Lower leg skin (tissue), 4 donors: ENCODE measurements at places on chromosomes 2 and 18.

DNA sequence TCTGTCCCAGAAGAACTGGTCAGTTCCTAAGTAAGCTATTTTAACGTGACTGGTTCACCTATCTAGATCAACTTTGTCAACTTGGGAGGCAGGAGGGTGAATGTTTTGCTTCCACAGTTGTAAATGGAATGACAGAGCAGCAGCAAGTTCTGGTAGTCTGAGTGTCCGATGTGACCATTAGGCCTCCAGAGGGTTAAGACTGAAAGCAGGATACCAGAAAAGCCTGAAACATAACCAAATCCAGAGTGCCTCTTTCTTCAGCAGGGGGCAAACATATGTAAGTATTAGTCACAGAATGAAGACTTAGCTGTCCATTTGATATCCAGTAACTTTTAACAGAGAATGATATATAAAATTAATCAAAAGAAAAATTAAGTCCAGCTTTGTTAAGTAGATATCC, 9.2 kb downstream of the HOXD3 start:
- no peak for DNase-seq

- DNase-seq: no peak
Measured at GRCh38 chr2:212712991-212713390, 174.4 kb upstream of the ERBB4 start.

DNA sequence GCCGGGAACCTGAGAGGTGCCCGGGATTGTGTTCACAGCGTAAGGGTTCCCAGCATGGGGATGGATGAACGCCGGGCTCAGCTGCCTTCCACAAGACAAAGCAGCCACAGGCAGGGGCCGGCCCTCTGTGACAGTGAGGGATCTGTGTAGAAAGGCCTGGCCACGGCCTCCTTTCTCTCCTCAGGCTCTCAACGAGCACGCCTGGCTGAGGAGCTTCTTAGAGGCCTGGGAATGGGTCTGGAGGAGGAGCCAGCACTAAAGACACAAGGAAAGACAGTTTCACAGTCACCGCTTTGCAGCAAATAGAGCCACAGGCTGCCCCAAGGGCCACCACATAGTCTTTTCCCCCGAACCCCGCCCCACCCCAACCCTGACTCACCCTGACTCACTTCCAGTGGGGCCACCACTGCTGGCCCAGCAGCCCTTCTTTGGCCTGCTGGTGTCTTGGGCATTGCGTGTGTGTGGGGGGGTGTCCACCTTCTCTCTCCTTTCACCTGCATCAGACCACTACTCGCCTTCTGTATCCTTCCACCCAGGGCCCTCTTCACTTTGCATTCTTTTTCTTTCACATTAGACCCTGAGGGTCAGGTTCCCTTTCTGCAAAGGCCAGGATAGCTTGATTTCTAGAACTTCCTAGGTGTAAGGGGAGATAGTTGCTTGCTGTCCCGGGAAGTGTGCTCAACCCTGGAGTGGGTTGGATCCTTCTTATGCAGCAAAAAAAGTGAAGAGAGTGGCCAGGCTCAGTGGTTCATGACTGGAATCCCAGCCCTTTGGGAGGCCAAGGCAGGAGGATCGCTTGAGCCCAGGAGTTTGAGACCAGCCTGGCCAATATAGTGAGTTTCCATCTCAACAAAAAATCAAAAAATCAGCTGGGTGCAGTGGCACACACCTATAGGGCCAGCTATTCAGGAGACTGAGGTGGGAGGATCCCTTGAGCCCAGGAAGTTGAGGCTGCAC, 19.3 kb upstream of the HPCAL1 start:
- no peak for DNase-seq

DNA sequence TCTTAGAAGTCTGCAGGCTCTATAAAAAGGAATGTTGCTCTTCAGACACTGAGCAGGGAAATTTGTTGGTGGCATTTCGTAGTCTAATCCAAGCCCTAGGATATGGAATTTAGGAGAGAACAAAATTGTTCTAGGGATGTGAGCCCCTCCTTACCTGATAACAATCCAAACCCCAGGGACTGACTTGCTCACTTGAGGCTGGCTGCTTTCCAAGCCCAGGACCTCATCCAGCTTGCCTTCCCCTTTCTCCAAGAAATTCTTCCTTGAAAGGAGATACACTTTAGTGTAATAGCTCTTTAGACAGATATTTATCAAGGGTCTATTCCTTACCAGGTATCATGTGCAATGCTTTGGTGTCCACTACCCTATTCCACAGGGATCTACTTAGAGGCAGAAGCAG, 279.8 kb downstream of the C1D start:
- no peak for DNase-seq

DNA sequence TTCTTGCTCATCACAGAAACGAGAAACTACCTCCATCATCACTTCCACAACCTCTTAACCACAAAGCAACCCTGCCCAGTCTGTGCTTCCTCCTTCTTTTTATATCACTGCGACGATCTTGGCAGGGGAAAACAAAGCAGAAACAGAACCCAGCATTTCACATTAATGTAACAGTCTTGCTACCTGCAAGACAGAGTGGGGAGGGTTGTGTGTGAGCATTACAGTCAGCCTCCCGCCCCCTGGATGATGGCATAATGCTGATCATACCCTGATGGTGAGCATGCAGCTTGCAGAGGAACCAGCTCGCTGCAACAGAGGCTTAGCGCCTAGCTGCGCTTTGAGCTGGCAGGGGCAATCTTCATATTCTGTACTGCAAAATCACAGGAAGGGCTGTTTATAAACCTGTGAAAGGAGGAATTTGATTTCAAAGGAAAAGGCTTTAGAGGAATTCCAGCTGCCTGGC, 376.1 kb downstream of the IRS1 start:
- DNase-seq: no peak

- no peak for DNase-seq
Measured at GRCh38 chr18:52903857-52904256, 563.9 kb downstream of the DCC start.

DNA sequence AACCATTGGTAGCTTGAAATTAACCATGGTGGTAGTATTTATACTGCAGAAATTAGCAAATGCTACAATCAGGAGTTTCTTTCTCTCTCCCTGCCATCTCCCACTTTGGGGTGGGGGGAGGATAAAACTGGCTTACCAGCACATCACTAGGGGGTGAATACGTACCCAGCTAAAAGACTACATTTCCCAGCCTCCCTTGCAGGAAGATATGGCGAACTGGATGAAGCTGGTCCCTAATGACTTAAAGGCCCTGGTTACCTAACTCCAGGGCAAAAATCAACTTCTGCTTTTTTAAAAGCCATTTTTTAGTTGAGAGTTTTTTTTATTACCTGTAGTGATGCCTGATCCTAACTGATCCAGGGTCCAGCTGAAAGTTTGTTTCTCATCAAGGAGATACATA, 70.3 kb upstream of the RAB12 start:
- DNase-seq: no peak

DNA sequence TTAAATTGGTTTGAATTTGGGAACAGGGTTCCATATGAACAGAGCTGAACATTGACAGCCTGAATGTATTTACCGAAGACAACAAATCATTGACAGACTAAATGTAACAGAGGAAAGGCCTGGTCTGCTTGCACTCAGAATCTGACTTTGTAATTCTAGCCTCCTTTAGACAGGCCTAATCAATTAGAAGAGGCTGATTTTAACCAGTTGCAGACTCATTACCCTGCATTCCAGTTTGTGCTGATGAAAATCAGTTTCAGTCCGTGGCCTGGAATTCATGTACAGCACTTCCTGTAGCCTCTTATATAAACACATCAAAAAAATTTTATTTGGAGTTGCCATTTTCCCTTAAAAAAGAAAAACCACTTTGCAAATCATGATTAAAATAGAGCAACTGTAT, 93.1 kb upstream of the ZFP36L2 start:
- no peak for DNase-seq

GRCh38 chr2:220764171-220764570, 807.9 kb downstream of the EPHA4 start:
- DNase-seq: no peak

DNA sequence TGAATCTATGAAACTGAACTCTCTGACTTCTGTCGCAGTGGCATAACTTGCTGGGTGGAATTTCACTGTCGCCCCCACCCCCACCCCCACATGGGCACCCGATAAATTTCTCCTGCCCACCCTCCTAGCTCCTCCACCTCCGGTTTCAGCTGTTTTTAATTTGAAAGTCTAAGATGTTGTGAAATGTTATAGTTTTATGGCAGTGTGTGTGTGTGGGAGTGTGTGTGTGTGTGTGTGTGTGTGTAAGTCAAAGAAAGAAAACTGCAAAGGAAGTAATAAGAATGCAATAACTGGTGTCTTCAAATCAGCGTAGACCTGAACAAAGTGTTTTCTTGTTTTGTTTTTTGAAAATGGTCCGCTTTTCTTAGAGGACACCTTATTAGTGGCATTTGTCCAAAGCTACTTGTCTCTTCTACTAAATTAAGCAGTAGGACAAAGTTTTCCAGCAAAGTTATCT, 388 bp downstream of the DTNA start:
- DNase-seq: no peak

GRCh38 chr2:64819774-64820688, 166.3 kb upstream of the SERTAD2 start:
- no peak for DNase-seq

GRCh38 chr2:140734992-140735391, 1395.8 kb downstream of the LRP1B start:
- DNase-seq: no peak

- DNase-seq: no peak
Measured at GRCh38 chr2:134370655-134371445, 117.0 kb downstream of the MGAT5 start.

- DNase-seq: no peak
Measured at GRCh38 chr2:191854382-191855372, 7.8 kb upstream of the CAVIN2 start.

DNA sequence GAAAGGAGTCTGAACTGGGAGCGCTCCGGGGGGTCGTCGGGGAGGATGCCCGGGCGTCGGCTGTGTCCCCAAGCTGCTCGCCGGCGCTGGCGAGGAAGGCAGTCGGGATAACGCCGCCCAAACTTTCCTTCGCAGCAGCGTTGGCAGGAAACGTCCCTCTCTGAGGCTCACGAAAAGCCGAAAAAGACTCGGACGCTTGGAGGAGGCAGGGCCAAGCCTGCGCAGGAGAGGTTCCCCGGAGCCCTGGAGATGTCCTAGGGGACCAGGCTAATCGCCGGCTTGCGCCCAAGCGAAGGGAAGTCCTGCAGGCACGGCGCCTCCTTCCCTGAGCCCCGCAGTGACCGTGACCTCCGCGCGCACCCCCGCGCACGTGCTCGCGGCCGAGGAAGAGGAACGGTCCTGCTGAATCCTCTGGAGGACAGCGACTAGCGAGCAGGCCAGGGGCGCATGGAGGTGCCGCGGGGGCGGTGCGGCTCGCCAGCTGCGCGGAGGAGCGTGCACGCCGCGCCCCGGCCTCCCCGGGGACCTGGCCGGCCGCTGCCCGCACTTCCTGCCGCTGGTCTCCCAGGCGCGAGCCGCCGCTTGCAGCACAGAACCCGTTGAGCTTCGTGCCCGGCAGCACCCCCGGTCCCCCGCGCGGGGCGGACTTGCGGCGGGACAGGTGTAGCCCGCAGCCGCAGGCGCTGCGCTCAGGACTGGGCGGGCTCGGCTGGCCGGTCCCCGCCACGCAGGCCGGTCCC, at the start of gene SH3RF3:
Gene SH3RF3, plus strand, starts transcription at position 590 of the 740 bp plus-strand sequence.
- peak; percentile 89 for DNase-seq

DNA sequence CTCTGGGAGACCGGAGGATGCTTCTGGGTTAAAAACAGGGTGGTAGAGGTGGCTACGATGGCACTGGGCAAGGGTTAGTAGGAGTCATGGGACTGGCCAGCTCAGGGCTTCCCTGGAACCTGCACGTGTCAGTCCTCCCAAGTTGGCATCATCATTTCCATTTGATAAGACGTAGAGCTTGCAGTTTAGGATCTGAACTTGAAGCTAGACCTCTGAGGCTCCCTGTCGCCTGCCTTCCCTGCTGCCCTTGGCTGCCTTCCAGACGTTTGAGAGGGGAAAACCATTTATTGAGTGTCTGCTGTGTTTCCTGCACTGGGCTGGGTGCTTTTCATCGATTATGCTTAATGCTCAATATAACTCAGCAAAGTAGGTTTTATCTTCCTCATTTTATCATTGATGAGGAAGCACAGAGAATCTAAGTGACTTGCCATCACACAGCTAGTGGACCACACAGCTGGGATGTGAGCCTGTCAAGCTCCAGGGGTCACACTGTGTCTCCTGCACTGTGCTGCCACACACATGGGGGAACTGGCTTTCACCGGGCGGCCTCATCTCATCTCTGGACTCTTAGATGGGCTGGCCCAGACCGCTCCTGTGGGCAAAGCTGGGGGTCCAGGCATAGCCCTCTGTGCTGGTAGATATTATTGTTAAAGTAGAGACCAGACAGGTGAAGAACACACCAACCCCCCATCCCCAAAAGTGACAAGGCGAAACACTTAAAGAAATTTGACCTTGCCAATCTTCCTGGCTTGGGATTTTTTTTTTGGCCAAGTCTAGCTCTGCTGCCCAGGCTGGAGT, 7.8 kb downstream of the NT5DC4 start:
- no peak for DNase-seq
